ENCODE measurements at places on chromosomes 3 and 15.

- no peak for DNase-seq
These were observed 74.1 kb upstream of the MNS1 start for GRCh38 chr15:56538901-56539545.

- no peak for DNase-seq
These were observed 253.5 kb downstream of the CDIN1 start for GRCh38 chr15:36832774-36833463.

GRCh38 chr15:98412852-98413251 is 235.5 kb upstream of the IGF1R start:
- DNase-seq, result no peak

DNA sequence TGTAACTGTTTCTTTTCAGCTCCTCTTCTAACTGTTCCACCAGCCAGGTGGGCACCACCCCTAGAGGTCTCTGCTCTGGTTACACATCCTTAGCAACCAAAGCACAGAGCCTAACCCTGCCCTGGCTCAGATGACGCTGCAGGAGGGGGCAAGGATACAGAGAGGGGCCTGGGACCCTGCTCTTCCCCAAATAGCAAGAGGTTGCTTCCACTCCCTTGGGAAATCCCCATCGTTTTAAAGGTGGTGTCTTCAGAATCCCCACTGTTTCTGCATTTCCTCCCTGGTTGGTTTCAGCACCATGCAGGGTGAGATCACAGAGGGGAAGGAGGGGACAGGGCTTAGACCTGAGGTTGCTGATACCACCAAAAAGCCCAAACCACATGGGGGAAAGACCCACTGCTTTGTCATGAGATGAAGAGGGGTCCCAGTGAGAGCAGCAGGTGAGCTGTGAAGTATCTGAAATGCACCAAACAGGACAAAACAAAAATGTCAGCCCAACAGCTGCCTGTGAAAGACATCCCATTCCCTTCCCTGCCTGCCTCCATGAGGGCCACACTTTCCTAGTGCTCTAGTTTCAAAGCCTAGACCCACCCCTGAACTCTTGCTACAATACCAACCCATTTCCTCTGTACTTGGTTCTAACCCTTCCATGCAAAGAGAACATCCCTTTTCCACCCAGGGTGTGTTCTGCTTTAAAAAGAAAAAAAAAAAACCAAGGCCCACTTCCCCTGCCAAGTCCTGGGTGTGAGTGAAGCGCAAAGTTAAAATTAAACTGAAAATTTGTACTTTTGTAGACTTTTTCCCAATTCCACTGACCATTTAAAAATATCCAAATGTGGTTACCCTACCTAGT is 29.0 kb downstream of the ANP32A start:
- no peak for DNase-seq

DNA sequence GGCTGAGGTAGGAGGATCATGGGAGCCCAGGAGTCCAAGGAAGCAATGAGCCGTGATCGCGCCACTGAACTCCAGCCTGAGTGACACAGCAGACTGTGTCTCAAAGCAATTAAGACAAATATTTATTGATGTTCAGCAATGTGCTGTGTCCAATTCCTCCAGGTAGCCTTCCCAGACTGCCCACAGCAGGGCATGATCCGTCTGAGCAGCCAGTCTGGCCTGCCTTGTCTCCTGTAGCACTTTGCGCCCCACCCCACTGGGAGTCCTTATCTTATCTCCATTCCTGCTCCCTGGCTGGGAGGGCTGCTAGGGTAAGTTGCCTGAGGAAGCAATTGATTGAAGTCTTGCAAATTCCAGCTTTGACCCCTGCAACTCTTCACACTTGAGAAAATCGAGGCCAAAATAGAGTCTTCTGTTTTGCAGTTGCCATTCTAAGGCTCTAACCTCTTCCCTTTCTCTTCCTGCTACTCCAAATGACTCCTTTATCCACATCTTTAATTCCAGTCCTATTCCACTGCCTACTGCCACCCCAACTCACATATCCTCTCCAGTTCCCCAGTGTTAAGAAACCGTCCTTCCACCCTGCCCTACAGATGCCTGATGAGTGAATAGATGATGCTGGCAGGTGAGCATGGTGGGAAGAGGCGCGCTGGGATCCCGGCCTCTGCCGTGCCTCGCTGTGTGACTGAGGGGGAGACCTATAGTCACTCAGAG is 26.9 kb upstream of the LCTL start:
- DNase-seq, result no peak

- no peak for DNase-seq
These were observed 3.3 kb upstream of the XCR1 start for GRCh38 chr3:46030626-46031025.

- DNase-seq, result no peak
These were observed 1.2 kb upstream of the TYRO3 start for GRCh38 chr15:41557673-41558399.

DNA sequence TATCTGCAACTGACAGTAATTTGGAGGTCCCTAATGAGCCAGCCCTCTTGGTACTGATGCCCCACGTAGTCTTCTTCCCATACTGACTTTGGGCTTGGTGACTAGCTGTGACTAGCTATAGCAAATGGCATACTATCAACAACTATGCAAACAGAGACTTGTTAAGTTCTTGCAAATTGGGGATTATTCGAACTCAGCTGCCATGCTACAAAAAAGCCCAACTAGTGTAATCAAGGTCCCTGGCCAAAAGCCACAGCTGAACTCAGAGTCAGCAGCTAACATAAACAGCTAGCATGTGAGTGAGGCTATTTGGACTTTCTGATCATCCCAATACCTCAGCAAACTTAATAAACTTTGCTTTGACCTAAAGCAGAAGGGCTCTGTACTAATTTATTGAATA is 121.2 kb upstream of the PLXND1 start:
- no peak for DNase-seq

GRCh38 chr3:149717391-149718056 is 34.8 kb downstream of the COMMD2 start:
- DNase-seq, result no peak

- no peak for DNase-seq
These were observed 83.8 kb upstream of the PPIB start for GRCh38 chr15:64246364-64247189.

DNA sequence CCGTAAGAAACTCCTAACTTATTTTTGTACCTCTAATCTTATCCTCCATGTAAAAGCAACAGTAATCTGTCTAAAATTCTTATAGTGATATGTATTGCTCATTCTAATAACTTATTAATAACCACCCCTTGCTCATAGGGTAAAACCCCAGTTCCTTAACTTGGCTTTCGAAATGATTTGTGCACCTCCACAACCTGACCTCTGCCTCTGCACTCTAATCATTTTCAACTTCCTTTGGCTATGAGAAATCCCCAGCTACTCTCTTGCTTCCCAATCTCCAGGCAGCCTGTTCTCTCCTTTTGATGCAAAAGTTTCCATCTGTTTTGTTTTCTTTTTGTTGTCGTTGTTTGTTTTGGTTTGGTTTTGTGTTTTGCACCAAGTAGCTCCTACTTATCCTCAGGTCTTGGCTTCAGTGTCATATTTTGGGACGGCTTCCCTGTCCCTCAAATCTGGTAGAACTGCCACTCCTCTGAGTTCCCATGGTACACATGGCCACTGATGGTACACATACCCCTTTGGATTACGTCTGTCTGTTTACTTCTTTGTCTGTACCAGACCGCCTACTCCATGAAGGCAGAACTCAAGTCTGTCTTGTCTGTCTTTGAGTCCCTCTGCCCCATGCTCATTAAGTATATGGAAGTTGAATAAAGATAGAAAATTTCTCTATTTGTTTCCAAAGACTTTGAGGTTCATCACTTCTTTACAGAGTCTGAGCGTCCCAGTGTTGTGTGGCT is 105.6 kb upstream of the TGFBR2 start:
- no peak for DNase-seq

GRCh38 chr3:138186221-138186620 is 880 bp upstream of the ARMC8 start:
- DNase-seq, result no peak

GRCh38 chr15:54312528-54312927 is 334.3 kb downstream of the UNC13C start:
- DNase-seq, result no peak

- DNase-seq, result no peak
These were observed 25.2 kb downstream of the TNK2 start for GRCh38 chr3:195883160-195883559.

DNA sequence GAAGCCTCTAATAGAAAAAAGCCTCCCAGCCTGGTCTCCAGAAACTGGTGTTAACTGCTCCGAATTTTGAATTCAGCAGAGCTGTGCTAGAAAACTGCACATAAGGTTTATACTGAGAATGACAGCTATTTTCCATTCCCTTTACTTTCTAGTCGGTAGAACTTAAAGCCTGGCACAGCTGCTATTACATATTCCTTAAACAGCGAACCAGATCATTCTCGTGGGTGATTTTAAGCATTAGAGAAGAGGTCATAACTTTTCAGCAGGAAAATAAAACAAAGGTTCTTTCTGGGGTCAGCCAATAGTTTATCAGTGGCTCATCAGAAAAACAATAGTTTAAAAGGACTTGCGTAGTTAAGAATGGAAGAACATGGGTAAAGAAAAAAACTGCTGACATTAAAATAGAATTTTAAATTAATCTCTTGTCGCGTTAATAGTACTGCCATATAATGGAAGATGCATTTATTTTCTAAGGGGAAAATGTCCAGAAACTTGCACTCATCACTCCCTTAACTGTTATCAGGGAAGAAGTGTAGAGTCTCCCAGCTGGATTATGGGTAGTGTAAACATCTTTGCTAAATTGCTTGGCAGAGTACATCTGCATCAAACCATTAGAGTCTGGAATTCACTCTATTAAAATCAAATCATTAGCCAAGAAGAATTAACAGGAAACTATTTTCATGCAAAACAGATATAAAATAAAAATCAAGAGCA is 7.9 kb downstream of the VGLL4 start:
- no peak for DNase-seq

DNA sequence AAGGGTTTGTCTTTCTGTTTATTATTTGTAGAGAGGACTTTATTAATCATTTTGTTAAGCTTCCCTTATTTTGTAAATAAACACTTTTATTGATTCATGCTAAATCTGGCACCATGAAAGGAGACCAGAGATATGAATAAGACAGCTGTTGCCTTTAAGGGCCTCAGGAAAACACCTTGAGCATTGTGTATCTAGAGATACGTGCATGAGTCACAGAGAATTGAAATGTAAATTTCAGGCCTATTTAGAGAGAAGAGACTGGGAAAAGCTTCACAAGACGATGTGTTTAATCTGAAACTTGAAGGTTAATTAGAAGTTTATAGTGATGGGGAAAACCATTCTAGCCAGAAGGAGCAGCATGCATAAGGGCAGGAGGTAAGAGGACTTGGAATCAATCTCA is 28.6 kb upstream of the UTS2B start:
- DNase-seq, result no peak

DNA sequence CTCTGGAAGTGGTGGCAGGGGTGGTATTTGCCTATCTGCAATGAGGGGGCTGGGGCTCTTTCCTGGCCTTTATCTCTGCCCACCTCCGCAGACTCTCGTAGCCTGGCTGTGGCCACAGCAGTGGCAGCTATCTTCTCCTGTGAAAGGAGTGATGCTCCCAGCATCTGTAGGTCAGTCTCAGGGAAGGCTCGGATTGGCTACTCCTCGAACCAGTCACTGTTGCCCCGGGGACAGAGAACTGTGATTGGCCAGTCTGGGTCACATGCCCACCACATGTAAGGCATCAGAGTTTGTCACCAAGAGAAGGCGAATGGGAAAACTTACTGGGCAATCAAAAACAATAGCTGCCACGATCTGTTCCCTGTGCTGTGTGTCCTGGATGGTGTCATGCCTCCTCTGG is 30.1 kb upstream of the FGD5 start:
- no peak for DNase-seq

GRCh38 chr15:57236561-57237300 is 139.6 kb upstream of the CGNL1 start:
- DNase-seq, result no peak

DNA sequence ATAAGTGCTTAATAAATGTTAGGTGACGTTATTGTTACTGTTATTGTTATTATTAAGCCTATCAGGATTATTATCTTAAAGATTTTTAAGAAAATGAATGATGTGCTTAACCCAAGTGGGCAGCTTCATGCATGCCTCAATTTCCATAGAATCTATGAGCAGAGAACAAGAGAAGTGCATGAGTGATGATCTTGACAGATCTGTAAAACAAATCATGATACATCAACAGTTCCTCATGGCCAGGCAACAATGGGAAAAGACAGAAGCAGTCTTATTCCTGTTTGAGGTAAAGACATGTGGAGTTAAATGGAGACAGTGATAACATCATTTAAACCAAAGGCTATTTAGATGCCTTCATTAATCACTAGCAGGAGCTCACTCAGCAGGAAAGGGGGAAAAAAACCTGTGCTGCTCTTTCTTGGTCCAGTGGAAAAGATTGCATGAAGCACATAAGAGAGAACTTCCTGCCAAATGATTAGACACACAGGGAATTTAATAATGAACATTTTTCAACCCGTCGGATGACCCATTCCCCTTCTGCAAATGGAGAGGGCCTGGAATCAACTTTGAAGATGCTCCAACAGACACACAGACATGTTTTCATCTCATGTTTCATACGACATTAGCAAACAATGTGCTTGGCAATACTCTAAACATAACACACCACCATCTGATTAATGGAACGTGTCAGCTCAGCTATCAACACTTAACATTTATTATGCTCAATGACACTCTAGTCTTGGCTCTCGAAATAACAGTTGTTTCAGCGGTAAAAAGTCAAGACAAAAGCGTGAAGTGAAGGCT is 212.2 kb upstream of the LRRN1 start:
- no peak for DNase-seq

GRCh38 chr3:192887701-192888100 is 30.0 kb downstream of the MB21D2 start:
- DNase-seq, result no peak

GRCh38 chr3:143362115-143362991 is 242.8 kb downstream of the CHST2 start:
- no peak for DNase-seq

DNA sequence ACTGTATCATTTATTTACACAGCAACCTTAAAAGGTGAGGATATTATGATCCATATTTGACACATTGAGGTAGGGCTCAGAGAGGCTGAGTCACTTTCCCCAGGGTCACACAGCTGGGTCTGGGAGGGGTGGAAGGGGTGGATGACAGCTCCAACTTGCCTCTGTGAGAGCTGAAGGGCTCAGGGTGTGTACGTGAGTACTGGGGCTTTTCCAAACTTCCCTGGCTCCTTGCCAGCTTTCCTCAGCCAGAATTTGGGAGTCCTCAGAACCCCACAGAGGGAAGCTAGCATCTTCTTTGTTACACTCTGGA is 58.3 kb upstream of the SLC6A11 start:
- DNase-seq, result no peak

DNA sequence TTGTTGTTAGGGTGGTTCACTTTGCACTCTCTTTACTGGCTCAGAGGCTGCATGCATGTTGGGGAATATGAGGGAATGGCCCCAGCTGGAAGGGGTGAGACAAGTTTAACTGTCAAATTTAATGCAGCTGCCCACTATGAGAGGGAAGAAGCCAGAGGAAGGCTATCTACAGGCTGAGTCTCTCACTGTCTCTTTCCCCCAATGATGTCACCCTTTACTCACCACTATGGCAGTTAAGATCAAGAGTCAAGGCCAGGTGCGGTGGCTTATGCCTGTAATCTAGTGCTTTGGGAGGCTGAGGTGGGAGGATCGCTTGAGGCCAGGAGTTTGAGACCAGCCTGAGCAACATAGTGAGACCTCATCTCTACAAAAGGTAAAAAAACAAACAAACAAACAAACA is 12.2 kb upstream of the RBMS3 start:
- no peak for DNase-seq
